Tibial nerve (tissue), 4 donors: ENCODE measurements at places on chromosomes 3 and 15.

- no peaks in the 10 kb centered on the region for H3K27me3 ChIP-seq
- H3K4me3 ChIP-seq, result no peak overlapping the region
- no peak for DNase-seq
- H3K4me1 ChIP-seq, result no peaks in the 10 kb centered on the region
Measured at GRCh38 chr15:91007266-91007665, 12.9 kb upstream of the PRC1 start.

GRCh38 chr3:191379446-191379845 lies 49.1 kb upstream of the UTS2B start:
- H3K4me1 ChIP-seq, result peaks cover 21% of the 10 kb centered on the region
- no peak overlapping the region for H3K4me3 ChIP-seq
- H3K27ac ChIP-seq, result no peak overlapping the region

DNA sequence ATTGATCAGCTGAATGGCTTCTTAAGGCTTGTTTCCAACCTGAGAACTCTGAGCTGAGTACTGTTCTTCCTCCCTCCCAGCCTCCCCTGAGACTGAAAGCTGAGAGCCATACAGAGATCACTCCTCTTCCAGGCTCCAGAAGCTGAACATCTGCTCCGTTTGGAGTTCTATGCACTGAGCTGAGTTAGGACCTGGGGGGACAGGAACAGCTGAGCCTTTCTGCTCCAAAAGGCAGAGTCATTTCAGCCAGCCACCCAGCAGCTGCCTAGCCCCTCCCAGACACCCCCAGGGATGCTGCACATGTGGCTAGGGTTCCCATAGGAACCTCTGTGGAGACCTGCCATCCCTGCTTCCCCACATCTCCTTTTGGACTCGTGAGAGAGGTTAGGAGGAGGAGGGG lies 64.2 kb upstream of the GLCE start:
- H3K36me3 ChIP-seq, result no peaks in the 10 kb centered on the region
- no peak for DNase-seq
- H3K4me1 ChIP-seq, result peaks cover 6% of the 10 kb centered on the region
- no peak overlapping the region for H3K4me3 ChIP-seq
- H3K27ac ChIP-seq, result no peak overlapping the region

GRCh38 chr3:193857996-193858395 lies 265.0 kb downstream of the OPA1 start:
- no peaks in the 10 kb centered on the region for H3K27me3 ChIP-seq
- H3K27ac ChIP-seq, result no peak overlapping the region
- no peaks in the 10 kb centered on the region for H3K4me1 ChIP-seq
- no peak for DNase-seq
